ENCODE measurements at places on chromosomes 1 and 21.

DNA sequence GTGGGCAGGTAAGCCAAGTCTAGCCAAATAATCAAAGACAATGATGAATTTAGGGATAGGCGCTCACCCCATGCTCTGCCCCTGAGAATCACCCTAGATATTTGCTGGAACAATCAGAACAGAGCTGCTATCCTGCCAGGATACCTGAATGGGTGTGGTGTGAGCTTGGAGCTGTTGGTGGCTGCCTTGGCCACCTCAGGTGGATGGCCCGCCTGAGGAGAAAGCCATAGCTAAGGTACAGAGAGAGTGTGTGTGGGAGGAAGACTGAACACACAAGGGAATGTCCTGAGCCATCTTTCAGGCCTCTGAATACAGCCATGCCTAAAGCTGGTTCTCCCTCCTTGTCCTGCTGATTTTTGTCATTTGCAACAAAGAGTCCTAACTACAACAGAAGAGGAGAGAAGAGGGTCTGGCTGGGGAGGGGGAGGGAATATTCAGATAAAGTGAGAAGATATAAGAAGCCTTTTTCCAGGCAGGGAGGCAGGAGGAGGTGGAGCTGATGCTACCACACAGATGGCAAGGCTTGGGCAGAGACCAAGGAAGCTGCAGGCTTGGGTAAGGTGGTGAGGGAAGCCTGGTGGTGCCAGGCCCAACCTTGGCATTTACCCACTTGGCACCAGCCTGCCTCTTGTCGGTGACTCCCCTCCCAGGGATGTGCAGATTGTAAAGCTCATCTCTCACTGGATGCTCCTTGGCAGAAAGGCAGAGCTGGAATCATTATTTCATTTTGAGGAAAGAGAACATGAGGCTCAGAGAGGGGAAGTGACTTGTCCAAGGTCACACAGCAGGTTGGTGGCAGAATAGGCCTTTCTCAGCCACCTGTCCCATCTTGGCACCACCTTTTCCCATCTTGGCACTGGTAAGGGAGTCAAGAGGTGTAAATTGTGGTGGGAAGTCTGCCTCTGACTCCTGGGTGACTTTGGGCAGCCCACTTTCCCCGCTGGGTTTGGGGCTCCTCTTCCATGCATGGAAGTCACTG, 49.7 kb downstream of the NKAIN1 start:
- no peak for ATAC-seq

GRCh38 chr1:31576743-31577455, 584 bp downstream of the TINAGL1 start:
- no peak for ATAC-seq

DNA sequence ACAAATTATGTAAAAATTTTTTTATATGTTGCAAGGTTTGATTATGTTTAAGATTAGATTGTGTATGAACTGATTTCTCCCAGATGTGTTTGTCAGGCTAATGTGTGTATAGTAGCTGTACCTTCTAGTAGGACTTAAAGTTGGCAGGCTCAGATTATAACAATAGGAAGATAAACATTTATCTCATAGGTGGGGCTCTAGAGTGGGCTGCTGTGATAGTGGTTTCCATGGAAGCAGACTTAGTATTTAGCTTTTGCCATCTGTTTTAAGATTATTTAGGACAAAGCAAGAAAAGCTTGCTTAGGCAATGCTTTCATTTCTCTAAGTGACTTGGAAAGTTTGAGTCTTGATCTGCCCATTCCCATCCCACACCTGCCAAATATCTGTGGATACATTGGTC, 187.7 kb upstream of the CACYBP start:
- no peak for ATAC-seq

GRCh38 chr1:148379170-148379500, 104.0 kb downstream of the PPIAL4G start:
- no peak for ATAC-seq

GRCh38 chr1:156122519-156123355, 8.2 kb downstream of the LMNA start:
- no peak for ATAC-seq

DNA sequence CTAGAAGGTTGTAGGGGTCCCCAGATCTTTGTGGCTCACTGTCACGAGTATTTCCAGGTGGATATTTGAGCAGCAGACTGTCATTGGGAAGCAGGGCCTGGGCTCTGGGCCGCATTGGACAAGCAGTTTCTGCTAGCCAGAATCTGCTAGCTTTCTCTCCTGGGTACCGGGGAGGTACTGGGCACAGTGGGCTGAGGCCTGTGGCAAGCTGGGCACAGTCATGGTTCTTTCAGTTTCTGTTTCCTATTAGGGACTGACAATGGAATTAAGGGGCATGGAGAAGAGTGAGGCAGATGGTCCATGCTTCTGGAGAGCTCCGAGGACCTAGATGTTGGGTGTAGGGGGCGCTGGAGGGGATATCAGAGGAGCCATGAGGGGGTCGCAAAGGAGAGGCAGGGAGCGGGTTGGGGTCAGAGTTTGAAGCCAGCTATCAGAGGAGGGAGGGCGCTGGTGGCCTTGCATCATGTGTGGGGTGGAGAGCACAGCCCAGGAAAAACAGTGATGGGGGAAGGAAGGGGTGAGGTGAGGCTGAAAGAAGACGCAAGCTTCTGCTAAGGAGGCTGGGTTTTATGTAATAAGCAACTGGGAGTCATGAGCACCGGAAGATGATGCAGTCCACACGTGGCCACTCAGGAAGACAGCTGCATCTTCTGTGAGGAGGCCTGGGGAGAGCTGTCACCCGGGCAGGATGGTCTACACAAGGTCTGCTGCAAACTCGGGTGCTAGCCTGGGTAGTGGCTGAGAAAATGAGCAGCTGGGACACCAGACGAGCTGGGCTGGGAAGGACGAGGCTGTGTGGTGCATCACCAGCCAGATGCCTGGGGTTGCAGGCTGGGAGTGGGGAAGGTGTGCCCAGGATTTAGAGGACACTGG, 72.7 kb downstream of the IER5 start:
- ATAC-seq = no peak

DNA sequence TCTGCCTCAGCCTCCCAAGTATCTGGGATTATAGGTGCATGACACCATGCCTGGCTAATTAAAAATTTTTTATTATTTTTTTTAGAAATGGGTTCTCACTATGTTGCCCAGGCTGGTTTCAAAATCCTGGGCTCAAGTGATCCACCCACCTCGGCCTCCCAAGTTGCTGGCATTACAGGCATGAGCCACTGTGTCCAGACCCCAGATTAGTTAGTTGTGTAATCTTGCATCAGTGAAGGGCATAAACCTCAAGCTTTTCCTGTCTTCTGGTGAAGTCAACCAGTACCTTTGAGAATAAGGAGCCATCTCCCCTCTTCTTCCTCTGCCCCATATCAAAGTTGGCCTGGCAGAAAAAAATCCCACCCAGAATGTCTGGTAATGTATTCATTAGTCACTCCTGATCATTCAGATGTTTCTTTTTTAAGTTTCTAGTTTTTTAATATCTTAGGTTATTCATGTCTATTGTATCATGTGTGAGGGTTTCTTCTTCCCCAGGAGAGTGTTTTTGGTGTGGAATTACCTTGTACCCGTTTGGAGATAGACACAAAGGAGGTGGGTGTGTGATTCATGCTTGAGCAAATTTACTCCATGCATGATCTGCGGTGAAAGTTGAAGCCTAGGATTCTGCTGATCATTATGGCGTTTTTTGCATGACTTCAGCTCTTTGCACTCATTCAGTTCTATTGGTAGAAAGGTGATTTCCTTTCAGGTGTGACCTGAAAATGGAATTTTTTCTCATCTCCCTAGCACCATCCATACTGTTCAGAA, 144.0 kb downstream of the FMN2 start:
- ATAC-seq = no peak

GRCh38 chr1:119428991-119429390, 14.0 kb downstream of the HSD3B2 start:
- no peak for ATAC-seq

DNA sequence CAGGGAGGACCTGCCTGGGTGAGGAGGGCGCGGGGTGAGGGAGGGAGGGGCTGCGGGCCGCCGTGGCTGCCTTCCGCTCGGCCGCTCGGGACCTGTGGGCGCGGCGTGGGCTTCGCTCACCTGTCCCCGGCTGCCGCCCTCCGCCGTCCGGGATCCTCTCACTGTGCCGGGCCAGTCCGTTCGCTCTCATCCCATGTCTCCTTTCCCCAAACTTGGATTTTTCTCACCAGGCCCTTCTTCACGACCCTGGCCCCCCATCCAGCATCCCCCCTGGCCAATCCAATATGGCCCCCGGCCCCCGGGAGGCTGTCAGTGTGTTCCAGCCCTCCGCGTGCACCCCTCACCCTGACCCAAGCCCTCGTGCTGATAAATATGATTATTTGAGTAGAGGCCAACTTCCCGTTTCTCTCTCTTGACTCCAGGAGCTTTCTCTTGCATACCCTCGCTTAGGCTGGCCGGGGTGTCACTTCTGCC, 362 bp downstream of the ZBTB48 start:
- peak; percentile 2 for ATAC-seq

- ATAC-seq = no peak
These were observed 27.5 kb downstream of the LRRC71 start for GRCh38 chr1:156947818-156948525.

DNA sequence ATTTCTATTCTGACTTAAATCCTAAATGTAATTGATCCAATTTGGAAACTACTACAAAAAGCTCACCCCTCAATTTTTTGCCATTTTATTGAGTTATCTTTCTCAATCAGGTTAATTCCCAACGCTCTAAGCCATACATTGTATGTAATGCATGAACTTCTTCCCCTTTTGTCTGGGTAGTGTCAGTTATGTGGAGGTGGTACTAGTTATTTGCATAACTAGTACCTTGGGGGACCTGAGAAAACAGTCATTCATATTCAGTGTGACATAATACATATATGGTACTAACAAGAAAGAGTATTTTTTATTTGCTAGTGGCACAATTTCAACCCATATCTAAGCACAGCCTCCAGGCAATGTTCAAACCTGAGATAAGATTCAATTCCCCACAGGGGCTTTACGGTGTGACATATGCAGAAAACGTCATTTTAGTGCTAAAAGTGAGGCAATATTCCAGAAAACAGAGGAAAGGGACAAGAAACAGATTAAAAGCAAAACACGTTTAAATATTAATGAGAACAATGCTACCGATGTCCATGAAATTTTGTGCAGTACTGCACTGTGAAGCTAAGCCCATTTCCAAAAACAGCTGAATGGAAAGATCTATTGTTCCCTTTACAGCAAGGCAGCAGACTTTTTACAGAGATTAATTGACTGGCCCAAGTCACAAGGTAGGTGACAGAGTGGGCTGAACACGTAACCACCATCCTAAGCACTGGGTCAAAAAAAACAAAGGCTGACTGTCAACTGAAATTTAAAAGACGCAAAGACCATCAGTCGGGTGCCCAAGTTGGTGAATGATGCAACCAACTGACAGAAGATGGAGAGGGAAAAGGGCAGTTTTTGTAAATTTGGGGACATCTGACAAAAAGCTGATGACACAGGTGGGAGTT, 1.4 kb downstream of the HLCS start:
- no peak for ATAC-seq

GRCh38 chr1:15062479-15063099, 91.0 kb upstream of the TMEM51 start:
- ATAC-seq = no peak

- ATAC-seq = no peak
These were observed 106.5 kb upstream of the EDEM3 start for GRCh38 chr1:184860985-184861754.

Measured in esophagus mucosa (tissue), 1 donor.